ENCODE measurements at places on chromosomes 11 and 22.

- DNase-seq, result no peak
These were observed 89.4 kb downstream of the YAP1 start for GRCh38 chr11:102199673-102200072.

- no peak for DNase-seq
These were observed 31.9 kb upstream of the TUB start for GRCh38 chr11:8049084-8049483.

DNA sequence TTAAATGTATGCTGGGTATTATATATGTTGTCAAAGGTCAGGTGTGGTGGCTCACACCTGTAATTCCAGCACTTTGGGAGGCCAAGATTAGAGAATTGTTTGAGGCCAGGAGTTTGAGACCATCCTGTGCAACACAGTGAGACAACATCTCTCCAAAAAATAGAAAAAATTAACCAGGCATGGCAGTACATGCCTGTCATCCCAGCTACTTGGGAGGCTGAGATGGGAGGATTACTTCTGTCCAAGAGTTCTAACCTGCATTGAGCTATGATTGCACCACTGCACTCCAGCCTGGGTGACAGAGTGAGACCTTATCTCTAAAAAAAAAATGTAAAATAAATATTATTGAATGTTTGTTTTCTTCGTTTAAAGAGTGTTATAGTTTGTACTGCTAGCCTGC, 11.3 kb upstream of the OR6X1 start:
- no peak for DNase-seq

DNA sequence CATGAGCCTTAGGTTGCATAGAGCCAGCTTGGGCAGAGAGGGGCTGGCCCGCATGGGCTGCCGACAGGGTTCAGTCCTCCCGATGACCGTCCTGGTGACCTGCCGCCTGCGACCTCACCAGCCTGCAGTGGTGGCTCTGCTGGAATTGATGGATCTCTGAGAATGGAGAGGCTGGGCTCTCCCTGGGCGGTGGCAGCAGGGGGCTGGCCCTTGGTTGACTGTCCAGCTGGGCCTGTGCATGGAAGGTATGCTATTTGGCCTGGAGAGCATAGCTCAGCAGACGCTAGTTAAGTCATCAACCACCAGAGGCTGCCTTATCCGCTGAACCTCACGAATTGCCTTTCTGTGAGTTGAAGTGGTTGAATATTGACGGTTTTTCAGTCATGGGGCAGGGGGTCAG, 19.7 kb downstream of the GRAMD4 start:
- no peak for DNase-seq

GRCh38 chr11:57644748-57645688, 4.7 kb downstream of the YPEL4 start:
- peak; percentile 73 for DNase-seq

Data from EL (cell line).